ENCODE measurements at places on chromosomes 1 and 21.

- DNase-seq, result no peak
Observed at GRCh38 chr1:91673613-91674012, 173.0 kb downstream of the CDC7 start.

DNA sequence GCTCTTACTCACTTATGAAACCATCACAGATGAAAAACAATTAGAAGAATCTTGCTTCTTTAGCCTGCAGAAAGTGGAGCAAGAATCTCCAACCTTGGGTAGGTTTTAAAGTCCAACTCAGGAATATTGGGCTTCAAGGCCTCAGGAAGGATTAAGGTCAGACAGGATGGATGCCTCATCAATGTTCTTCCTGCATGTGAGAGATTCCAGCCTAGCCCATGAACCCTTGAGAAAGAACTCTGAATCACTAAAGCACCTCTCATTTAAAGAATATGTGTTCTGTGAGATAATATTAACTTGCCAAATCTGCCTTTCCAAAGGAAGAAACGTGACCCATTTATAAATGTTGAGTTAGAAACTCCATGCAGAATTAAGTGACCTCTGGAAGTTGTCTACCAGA lies 345.2 kb upstream of the CAMK1G start:
- no peak for DNase-seq

DNA sequence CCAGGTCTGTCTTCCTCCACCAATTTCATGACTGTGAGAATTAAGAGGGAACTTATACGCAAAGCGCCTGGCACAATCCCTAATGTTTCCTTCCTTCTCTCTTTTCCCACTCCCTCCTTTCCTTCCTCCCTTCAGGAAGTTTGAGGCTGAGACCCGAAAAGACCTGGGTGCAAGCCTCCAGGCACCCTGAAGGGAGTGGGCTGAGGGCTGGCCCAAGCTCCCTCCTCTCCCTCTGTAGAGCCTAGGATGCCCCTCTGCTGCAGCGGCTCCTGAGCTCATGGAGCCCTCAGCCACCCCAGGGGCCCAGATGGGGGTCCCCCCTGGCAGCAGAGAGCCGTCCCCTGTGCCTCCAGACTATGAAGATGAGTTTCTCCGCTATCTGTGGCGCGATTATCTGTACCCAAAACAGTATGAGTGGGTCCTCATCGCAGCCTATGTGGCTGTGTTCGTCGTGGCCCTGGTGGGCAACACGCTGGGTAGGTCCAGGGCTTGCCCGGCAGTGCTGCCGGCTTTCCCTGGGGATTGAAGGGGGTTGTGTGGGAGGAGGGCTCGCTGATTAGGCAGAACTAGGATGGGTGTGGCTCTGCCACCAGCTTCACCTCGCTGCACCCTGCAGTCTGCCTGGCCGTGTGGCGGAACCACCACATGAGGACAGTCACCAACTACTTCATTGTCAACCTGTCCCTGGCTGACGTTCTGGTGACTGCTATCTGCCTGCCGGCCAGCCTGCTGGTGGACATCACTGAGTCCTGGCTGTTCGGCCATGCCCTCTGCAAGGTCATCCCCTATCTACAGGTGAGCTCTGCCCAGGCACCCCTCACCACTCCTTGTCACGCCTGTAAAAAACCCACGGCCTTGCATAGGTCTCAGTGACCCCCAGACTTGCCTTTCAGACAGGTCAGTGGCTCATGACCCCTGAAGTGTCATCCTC lies 1.7 kb downstream of the HCRTR1 start:
- no peak for DNase-seq

- DNase-seq, result no peak
Observed at GRCh38 chr1:172656576-172656975, 2.3 kb upstream of the FASLG start.

- no peak for DNase-seq
Observed at GRCh38 chr1:29333008-29333407, 96.7 kb downstream of the PTPRU start.

DNA sequence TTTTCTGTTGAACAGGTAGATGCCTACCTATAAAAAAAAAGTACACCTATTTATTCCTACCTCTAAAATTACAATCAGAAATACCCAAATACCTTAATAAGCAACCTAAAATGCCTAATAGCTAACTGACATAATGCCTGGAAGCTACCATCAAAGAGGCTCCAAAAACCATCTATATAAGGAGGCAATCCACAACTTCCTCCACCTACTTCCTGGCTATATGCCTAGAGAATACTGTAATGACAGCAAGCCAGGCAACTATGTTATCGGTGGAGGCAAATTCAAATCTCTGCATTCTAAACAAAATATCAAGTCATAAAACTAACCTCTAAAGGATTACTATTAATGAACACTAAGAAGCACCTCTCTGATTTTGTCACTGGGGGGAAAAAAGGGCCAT lies 10.1 kb downstream of the ZNF644 start:
- no peak for DNase-seq

- no peak for DNase-seq
Observed at GRCh38 chr1:16275591-16275990, 38.6 kb upstream of the CPLANE2 start.

DNA sequence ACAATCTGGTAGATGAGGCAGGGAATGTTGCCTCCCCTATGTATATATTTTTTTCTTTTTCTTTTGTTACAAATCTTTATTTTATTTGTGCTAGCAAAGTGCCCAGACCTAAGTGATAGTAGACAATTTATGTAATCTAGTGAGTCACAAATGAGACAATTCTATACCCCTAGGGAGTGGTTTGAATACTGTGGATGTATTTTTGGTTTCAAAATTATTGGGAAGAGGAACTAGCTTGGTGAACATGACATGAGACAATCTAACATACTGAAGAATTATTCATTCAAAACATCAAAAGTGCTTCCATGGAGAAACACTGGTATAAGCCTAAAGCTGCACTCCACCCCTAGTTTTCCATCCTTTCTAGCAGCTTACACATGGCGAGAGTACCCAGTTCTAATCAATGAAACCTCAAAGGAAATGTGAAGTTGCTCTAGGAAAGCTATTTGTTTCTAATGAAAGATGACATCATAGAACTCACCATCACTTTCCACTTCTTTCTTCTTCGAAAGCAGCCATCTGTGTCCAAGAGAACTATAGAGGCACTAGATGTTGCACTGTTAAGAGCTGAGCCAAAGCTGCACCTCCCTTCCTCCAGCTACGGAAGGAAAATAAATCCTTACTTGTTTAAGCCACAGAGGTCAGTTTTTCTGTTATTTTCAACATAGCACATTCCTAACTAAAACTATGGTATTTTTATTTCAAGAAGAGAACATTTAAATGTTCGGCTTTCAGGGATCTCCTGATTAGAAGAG lies 764.6 kb downstream of the LTN1 start:
- no peak for DNase-seq

DNA sequence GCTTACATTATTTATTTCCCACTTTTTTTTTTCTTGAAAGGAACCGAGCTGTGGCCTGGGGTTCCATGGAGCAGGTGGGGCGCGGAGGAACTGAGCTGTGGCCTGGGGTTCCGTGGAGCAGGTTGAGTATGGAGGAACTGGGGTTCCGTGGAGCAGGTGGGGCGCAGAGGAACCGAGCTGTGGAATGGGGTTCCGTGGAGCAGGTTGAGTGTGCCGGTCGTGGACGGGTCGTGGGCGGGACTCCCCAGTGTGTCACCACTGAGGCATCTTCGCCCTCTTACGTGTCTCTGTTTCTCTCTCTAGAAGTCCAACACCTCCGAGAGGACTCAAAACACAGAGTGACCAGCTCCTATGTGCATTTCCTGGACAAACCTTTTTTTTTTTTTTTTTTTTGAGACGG lies 1.2 kb upstream of the SCNN1D start:
- no peak for DNase-seq

DNA sequence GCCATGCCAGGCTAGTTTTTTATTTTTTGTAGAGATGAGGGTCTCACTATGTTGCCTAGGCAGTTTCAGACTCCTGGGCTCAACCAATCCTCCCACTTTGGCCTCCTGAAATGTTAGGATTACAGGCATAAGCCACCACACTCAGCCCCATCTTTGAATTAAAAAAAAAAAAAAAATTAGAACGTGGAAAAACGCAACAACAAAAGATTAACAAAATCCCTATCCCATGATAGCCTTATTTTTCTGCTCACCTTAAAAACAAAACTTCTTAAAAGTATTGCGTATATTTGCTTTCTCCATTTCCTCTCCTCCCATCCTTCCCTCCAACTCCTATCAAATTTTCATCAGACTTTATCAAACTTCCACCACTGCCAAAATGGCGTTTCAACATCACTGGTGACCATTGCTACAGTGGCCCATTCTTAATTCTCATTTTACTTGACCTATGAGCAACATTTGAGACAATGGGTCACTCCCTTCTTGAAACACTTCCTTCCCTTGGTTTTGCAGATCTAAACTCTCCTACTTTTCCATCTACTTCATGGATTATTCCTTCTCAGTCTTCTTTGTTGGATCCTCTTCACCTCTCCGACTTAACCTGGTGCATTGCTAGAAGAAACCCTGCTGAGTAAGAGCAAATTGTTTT lies 579 bp upstream of the ZNF684 start:
- no peak for DNase-seq

DNA sequence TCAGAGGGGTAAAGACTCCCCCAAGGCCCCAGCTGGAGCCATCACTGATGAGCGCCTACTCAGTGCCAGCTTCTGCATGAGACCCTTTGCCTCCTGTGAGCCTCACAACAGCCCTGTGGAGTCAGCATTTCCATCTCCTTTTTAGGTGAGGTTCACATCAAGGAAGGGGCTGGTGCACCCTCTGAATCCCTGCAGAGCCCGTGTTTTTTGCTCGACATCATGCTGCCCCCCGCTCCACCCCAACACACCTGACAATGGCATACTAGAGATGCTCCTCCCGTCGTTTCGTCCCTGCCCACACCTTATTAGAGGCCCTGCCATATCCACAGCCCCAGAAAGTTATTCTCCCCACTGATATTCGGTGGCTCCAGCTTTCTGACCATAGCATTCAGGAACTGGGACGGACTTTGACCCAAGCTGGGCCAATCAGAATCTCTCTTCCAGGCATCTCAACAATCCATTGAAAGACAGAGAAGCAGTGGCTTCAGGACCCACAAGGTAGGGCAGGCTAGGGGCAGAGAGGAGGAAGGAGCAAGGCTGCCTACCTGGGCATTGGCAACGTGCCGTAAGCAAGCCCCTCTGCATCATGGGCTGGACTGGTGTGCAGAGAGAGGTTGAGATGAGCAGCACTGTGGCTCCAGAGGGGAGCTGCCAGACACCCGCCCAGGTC lies 32.7 kb downstream of the EPHA10 start:
- no peak for DNase-seq

- DNase-seq, result no peak
Observed at GRCh38 chr1:214966346-214966745, 116.2 kb upstream of the KCNK2 start.

GRCh38 chr1:230156068-230156467 lies 89.0 kb downstream of the GALNT2 start:
- no peak for DNase-seq

GRCh38 chr1:61120998-61121397 lies 38.6 kb downstream of the NFIA start:
- no peak for DNase-seq

GRCh38 chr1:111789666-111790316 lies 34.1 kb downstream of the DDX20 start:
- no peak for DNase-seq

- DNase-seq, result no peak
Observed at GRCh38 chr21:35674895-35675470, 385.3 kb downstream of the SETD4 start.

- DNase-seq, result no peak
Observed at GRCh38 chr21:9837946-9838737, 683.2 kb upstream of the TPTE start.

DNA sequence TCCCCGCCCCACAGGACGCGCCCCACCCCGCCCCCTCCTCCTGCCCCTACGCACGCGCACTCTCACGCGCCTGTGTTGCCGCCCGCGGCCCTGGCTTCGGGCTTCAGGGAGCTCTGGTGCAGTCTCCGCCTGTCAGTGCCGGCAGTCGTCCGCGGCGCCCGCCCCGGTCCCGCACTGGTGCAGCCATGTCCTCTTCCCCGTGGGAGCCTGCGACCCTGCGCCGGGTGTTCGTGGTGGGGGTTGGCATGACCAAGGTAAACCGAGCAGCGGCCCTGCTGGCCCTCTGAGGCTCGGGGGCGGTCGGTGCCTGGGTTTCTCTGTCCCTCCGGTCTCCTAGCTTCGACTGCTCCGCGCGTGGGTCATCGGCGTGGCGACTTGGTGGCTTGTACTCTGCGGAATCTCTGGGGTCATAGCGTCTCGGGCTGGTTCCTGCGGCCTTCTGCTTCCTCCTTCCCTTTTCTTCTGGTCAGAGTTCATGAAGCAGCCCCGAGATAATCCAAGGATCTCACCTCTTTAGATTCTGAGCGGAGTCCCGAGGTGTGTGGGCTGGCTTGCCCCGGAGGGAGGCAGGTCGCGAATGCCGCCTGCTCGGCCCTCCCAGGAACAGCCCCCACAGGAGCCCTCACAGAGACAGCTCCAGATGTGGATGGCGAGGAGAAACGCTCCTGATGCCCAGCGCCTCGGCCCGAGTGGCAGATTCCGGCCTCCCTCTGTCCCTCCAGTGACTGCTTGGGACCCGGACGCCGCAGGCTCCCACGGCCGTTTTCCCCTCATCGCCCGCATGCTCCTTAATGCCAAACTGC lies at the start of gene SCP2:
Gene SCP2 (plus strand): TSS at position 65 of the 803 bp plus-strand sequence. CDS start 121 bp downstream, at position 186.
- DNase-seq, result peak; percentile 81

- no peak for DNase-seq
Observed at GRCh38 chr1:150513351-150513791, 2.2 kb upstream of the FALEC start.

Measured in CD4-positive, alpha-beta T cell treated with Interleukin-6 at 100 ng/mL for 8 hours (primary cell).